Sigmoid colon (tissue), 7 donors: ENCODE measurements at places on chromosomes 13 and 19. TPM values are rescaled to one million over a fixed set of nuclear protein-coding genes. Genes with fewer than 3 reads are reported as not detected.
A peak's percentile ranks its signal among the peaks of the same experiment; 100 is the strongest.

Gene PLEKHF1
- 23.9 TPM for total RNA-seq

DNA sequence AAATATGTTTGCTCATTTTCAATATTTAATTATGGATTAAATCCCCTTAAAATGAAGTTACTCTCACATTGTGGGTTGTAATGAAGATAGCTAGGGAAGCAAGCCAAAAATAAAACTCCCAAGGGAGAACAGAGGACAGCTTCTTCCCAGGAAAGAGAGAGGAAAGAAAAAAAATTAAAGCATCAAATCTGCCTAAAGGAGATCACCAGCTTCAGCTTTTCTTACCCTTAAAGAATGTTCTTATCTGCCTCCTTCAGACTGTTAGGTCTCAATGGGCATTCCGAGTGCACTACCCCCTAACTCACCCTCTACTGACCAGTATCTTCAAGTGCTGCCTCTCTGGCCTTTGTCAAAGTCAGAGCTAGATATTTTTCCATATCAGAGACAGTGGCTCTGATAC lies 55.2 kb downstream of the XPO4 start:
- DNase-seq = no peak

DNA sequence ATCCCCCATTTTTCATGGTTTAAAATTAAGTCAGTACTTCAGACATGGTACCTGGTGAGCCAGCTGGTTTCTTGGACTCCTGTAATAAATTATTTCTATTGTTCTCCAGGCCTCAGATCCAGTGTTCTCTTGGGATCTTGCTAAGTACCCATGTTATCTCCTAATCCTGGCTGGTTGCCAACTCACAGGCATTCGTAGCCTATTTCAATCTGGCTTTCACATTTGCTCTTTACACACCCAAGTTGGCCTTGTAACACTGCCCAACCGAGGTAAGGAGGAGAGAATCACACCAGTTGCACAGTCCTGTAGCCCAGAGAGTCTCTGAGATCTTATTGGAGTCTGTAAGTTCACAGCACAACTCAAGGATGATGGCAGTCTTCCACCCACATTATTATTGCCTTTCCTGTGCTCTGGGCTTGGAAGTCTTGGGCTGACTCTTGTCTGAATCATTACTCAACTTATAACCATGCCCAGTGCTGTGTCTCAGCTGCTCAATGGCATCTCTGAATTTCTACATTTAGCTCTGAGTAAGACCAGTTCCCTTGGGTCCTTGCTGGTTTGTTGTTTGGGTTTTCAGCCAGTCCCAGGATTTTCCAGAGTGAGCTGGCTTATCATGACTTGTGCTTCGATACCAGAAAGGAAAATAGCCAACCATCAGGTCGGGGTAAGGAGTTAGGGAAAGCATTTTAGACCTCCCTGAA lies 76.6 kb upstream of the KLF12 start:
- DNase-seq = no peak

DNA sequence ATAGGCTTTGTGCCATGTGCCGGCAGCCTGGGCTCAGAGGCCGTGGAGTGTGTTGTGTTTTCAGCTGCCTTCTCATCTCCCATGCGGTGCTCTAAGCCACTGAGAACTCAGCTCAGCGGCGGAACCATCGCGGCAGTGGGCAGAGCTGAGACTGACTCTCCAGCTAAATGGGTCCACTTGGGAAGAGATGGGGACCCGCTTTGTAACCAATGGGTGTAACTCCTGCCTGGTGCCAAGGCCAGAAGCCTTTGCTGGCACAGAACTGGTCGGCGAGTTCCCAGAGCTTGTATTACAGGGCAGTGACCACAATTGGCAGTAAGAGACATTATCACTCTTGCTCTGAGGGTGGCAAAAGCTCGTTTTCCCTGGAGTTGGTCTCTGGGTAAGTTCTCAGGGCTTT lies 183.0 kb downstream of the STK24 start:
- no peak for DNase-seq

DNA sequence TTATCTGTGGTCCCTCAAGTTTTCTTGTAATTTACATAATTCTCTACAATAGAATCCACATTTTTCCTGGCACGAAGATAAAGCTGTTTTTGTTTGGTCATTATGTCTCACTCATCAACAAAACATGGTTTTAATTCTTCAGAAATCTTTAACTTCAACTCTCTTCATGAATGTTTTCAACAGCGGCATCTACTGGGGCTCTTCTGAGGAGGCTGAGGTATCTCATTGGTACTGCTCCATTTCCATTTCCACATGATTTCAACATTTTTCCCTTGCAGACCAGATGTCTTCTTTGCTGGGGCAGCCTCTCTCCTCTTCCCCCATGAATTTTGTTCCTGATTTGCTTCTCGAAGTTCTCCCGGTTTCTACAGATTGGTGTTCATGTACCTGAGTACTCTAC lies 5.8 kb upstream of the KBTBD7 start:
- DNase-seq = no peak

DNA sequence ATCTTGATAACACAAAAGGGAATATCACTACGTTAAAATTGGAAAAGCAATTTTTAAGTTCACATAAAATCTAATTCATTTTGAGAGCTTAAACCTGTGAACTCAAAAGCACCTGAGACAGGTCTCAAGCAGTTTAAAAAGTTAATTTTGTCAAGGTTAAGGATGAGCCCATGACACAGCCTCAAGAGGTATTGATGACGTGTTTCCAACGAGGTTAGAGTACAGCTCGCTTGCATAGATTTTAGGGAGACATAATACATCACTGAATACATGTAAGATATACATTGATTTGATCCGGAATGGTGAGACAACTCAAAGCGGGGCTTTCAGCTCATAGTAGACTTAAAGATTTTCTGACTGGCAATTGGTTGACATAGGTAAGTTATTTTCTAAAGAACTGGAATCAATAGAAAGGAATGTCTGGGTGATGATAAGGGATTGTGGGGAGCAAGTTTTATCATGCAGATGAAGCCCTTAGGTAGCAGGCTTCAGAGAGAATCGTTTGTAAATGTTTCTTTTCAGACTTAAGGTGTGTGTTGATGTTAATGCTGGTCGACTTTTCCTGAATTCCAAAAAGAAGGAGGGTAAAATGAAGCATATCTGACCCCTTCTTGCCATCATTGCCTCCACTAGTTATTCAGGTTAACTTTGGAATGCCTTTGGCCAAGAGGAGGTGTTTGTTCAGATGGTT lies 2890.6 kb downstream of the PCDH9 start:
- DNase-seq = no peak

DNA sequence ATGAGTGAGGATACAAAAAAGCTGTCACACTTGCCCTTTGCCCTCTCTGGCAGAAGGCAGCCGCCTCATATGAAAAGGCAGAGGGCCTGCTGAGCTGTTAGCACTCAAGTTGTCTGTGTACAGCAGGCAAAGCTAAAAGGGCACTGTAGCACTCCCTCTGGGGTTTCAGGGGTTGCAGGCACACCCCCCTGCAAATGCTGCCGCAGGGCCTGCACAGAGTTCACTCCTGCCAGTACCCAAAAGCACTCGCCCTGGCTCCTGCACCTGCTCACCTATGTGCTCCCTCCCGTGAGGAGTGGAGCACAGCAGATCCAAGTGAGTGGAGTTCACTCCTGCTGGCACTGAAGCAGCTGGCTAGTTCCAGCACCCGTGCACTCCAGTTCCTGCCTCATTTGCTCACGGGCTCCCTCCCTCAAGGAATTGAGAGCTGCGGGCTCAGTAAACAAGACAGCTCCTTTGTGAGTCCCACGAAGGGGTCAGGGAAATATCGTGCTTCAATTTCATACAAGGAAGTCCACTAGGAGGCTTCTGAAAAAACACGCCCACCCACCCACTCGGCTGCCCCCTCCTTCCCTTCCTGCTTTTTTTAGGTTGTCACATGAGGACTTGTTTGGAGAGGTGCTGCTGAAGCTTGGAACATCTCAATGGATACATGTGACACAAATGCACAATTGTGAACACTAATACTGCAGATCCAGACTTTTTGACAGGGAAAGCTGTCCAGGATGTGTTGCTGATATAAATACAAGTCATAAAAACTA lies 9.9 kb upstream of the RCBTB2 start:
- DNase-seq = peak; percentile 81

Gene PRKCSH
- 57.6 TPM for total RNA-seq

Gene PSG3
- total RNA-seq = not detected

DNA sequence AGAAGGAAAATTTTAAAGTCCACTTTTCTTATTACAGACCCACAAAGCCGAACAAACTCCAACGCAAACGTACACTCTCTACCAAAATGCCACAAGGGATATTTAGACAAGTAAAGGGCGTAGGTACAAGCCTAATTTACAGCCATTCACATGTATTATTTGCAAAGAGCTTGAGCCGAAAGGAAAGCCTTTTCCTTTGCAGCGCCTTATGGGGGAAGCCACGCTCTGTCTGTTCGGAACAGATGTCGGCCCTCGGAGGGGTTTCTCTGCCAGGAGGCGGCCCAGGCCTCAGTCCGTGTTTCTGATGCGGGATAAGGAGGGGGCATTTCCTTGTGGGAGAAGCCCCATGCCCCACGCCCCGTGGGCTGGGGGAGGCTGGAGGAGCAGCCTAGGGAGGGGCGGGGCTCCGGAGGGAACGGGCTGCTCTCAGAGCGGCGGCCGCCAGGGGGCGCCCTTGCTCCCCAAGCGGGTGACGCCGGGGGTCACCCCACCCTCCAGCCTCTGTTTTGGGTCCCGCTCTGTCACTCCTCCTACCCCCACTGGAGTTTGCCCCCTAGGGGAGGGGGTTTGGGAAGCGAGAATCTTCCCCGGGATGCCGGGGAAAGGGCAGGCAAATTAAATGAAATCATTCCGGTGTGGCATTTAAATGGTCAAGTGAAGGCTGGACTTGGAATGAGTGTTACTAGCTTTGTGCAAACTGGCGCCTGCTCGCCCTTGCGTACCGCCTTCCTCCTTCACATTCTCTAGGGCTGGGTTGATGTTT lies 2.9 kb downstream of the HTR2A start:
- DNase-seq = peak; percentile 78

DNA sequence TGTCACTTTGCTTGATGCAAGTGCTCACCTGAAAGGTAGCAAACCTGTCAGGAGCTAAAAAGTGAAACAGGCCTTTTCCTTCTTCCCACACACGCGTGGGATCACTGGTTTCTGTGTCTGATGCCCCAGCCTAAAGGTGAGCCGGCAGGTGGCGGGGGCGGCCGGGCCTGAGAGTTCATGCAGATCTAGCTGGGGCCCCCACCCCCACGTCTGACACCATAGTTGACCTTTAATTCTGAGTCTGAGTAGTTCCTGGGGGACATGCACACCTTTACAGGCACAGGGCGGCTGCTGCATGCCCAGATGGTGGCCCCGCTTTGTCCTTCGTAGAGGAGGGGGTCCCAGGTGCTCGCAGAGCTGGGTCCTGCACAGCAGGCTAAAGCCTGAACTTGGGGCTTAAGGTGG lies 345.3 kb downstream of the TEX29 start:
- DNase-seq = no peak

GRCh38 chr19:48772503-48772953 lies 17.2 kb downstream of the FGF21 start:
- DNase-seq = no peak

DNA sequence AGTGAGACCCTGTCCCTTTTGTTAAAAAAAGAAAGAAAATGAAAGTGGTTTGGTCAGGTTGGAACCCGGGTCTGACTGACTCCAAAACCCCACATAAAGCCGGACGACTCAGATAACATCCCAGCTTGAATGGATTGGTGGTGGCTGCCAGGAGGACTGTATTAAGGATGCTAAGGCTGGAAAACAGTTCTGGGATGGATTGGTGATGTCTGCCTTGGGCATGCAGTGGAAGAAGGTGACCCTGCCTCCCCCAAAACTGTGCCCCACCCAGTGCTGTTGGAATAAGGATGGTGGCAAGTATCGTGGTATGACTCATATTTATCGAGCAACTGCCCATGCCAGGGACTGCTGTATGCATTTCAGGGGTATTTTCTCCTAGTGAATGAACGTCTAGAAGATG lies 18.5 kb upstream of the COLGALT1 start:
- no peak for DNase-seq

GRCh38 chr19:47786566-47786965 lies 8.1 kb downstream of the SELENOW start:
- DNase-seq = no peak

Gene SLC46A3
- total RNA-seq = 18.2 TPM

DNA sequence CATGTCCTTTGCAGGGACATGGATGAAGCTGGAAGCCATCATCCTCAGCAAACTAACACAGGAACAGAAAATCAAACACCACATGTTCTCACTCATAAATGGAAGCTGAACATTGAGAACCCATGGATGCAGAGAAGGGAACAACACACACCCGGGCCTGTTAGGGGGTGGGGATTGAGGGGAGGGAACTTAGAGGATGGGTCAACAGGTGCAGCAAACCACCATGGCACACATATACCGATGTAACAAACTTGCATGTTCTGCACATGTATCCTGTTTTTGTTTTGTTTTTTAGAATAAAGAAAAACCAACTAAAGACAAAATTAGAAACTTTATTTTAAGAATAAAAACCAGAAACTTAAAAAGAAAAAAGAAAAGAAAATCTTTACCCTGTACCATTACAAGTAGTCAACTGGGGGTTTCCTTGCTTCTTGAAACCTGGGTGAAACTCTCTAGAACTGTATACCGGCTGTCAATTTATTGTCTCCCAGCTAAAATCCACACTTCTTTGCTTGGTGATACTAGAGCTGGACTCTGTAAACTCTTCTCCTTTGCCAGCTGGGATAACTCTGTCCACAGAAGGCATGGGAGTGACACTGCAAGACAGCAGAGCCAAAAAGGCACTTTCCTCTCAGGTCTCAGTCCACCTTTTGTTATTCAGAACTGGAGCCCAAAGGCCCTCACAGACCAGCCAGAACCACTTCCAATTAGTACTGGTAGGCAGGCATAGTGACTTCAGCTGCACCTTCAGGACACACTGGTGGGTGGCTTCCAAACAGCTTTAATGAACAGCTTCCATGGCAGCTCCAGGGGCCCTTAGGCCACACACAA lies 9.0 kb downstream of the MICU2 start:
- DNase-seq = no peak

DNA sequence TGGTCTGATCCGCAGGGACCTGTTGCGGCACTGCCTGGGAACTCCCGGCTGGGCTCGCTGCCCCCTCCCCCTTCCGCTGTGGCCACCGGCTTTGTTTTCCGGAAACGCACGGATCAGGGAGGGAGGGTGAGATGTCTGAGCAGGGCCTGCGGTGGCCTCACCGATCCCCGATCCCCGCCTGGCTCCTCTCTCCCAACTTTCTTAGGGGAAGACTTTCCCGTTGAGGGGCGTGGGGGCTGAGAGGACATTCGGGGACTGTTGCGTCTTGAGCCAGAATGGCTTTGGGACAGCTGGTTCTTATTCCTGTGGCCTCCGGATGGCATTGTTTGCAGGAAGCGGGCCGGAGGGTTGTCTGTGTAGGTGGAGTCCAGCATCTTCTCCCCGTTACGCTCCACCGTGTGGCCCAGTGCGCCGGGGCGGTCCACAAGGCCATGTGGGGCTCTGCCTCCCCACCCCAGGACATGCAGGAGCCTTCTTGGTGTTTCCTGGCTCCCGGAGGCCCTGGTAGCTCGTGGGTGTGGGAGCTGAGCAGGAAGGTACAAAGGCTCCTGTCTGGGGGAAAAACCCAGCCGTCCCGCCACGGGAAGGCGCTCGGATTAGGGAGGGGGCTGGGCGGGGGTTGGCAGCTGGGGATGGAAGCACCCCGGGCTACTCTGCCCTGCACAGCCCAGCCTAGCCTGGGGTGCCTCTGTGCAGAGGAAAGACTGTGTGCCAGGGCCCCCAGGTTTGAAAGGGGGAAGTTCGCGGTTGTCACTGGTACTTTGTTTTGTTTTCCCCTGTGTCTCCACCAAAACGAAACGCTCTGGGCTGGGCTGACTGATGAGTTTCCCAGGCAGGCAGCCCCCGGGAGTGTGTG lies 1.3 kb downstream of the CSNK1G2 start:
- peak; percentile 88 for DNase-seq

Gene MBD3L3
- not detected for total RNA-seq
